ENCODE measurements at places on chromosomes 7 and 10. TPM values are rescaled to one million over a fixed set of nuclear protein-coding genes. Genes with fewer than 3 reads are reported as not detected.

DNA sequence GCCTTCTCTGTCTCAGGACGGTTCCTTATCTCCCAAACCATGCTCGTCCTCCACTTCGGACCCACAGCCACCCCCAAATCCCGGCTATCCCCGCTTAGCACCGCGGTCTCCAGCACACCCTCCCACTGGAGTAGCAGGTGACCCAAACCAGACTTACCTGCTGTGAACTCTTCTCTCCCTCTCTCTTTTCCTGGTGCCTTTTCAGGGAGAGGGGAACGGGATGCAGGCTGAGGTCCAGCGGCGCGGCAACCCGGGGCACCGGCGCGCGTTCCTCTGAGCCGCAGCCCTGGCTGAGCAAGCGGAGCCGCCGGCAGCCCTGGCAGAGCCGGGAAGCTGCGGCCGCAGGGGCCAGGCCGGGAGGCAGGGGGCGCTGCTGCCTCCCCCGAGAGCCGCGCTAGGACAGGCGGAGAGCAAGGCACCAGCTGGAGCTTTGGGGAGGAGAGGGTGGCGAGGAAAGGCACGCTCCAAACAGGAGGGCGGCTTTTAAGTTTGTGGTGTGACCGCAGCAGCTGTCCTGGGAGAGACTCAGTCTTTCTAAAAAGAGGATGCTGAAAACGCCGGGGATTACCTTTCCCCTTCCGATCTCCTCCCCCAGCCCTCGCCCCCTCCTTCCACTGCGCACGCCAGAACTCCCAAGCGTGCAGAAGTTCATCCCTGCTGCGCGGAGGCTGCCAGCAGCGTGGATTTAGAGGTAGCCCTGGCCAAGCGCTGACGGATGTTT, at the start of gene SEMA3D:
SEMA3D (minus strand) TSS at position 536 of the 721 bp plus-strand sequence. CDS start 65,165 bp downstream, outside the sequence.
- DNase-seq = peak; percentile 82

Gene SLC39A12
- total RNA-seq = not detected

- DNase-seq = peak; percentile 57
These were observed at the start of gene CREB3L2 for GRCh38 chr7:138001529-138002095. Gene CREB3L2, minus strand, starts transcription at chr7:138002086. Its CDS starts 381 bp downstream, at chr7:138001705.

DNA sequence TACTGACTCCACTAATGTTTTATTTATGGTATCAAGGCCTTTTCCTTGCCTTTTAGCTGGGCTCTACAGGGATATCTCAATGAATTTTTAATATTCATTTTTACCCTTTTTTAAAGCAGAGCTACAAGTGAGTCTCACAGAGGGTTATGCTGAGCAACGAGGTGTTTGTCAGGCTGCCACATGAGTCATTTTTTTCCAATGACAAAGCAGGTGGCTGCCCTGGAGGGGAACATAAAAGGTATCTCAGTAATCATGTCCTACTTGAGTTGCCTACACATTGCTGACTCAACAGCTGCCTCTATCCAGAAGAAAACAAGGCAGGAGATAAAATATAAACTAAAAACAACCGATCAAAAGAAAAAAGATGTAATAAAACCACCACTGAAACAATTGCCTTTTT, 1004.9 kb upstream of the POT1 start:
- DNase-seq = no peak

Gene CACUL1
- 23.5 TPM for total RNA-seq

GRCh38 chr10:18005781-18006456, 54.2 kb downstream of the SLC39A12 start:
- DNase-seq = peak; percentile 88

DNA sequence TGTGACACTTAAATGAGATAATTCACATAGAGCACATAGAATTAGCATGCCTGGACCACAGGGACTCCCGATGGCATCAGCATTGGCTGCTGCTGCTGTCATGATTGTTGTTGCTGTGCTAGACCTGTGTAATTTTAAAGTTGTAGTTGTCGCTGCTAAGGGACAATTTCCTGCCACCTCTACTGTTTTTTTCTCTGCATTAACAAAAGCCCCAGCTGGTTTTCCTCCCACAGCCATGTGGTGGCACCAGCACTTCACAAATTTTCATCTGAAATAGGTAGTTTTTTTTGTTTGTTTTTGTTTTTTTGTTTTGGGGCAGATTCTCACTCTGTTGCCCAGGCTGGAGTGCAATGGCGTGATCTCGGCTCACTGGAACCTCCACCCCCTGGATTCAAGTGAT, 25.4 kb upstream of the PRXL2A start:
- peak; percentile 11 for DNase-seq

DNA sequence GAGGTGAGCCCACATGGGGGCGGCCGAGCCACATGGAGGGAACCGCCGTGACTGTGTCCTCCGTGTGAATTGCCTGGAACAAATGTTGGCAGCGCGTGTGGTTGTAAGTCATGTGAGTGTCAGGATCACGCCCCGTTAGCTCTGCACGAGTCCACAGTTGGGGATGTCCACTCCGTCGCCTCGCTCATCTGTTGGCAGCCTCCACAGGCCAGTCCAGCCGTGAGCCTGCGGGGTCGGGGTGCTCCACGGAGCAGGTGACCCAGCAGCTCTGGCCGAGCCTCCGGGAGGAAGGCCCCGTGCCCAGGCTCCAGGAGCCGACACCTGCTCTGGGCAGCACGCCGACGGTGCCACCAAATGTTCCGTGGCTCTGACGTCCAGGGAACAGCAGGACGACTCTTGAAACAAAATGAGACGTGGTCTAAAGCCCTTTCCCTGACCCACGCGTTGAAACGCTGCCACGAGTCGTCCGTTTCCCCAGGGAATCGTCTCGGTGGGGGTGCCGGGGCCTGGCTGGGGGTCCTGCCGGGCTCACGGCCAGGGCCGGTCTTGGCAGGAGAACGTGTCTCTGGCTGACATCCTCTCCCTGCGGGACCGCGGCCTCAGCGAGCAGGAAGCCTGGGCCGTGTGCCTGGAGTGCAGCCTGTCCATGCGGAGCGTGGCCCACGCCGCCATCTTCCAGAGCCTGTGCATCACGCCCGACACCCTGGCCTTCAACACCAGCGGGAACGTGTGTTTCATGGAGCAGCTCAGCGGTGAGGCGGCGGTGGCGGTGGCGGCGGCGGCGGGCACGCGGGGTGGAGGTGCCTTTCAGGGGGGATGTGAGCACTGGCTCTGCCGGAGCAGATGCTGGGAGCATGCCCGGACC, 7.0 kb downstream of the KNDC1 start:
- no peak for DNase-seq

Gene LIPM
- not detected for total RNA-seq

All from IMR-90 (cell line).